ENCODE measurements at places on chromosomes 12 and 14.
A peak's percentile ranks its signal among the peaks of the same experiment; 100 is the strongest.

DNA sequence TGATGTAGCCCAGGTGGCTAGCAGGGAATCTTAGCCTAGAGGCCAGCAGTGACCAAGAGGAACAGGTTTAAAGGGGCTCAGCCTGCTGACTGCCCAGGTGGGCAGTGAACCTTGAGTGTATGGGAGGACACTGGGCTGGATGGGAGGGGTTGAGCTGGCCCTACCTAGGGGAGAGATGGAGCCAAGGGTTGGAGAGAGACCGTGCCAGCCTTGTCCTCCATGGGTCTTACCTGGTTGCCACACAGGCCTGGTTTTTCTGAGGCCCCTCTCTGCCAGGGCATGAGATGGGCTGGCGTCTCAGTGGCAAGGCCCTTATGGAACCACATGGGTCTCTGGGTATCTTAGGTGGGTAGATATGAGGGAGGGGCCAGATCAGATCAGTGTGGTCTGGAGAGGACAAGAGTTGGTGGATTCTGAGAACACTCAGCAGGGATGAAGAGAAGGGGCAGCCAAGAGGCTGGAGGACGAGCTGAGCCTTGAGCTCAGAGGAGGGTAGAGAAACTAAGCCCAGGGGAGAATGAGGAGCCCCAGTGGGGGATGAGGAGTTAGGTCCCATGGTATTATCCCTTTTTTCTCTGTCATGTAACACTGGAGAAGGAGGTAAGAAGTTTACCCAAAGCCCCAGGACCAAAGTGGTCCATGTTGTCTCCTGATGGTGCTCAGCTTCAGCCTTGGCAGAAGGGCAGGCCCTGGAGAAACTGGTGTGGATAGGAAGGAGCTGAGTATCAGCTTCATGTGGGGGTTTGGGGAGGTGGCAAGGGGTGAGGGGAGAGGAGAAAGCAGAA is 3.7 kb downstream of the GZMB start:
- no peak for DNase-seq

- no peak for DNase-seq
These were observed 17.5 kb downstream of the AREL1 start for GRCh38 chr14:74695406-74695805.

- DNase-seq, result peak; percentile 68
These were observed 71.2 kb downstream of the TNFAIP2 start for GRCh38 chr14:103194256-103195045.

DNA sequence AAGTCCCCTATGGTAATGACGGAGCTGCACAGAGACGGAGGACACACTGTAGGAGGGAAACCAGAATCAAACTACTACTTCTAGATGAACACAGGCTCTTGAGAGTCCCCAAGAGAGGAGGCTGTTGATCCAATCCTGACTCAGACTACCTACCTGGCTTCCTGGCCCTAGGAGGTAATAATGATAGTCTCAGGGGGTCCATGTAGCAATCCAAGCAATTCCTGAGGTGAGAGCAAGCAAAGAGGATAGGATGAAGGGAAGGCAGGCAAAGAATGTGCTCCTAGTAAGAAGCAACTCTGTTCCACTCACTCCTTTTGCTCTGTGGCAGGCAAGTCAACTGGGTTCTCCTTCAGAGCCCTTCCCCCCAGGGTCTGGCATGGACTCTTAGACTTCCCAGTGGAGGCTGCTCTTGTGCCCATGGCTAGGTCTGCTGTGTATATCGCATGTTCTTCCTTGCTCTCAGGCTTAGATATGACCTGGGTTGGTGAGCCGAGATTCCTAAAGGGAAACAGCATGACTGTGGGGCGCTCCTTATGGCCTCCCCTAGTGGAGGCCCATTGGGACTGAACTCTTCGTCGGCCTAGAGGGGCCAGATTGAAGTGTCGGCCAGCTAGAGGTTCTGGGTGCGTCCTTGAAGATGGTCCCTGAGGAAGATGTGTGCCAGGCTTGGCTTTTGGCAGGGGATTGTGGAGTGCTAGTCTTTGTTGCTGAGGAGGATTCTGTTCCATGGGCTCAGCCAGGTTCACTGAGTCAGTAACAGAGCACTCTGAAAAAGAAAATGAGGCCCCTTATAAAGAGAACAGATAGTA is 2.1 kb downstream of the TINF2 start:
- DNase-seq, result no peak

DNA sequence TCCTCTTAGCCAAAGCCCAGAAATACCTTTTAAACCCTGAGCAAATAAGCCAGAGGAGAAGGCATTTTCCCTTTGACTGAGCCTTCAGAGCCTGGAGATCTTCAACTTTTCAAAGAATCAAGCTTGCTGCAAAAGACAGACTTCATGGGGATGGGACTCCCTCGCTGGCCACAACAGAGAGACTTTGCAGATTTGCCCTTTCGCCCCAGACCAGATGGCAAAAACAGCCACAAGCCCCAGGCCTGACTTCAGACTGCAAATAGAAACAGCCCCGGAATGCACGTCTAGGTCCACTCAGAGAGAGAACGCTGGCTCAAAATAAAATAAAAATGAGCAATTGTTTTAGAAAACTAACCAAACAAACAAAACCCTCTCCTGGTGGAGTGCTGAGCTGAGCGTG is 114.6 kb upstream of the MED13L start:
- no peak for DNase-seq

- no peak for DNase-seq
These were observed 273.1 kb downstream of the C12orf50 start for GRCh38 chr12:87756111-87756510.
